GM03348 (cell line): ENCODE measurements at places on chromosomes 1 and 21.
A peak's percentile ranks its signal among the peaks of the same experiment; 100 is the strongest.

DNA sequence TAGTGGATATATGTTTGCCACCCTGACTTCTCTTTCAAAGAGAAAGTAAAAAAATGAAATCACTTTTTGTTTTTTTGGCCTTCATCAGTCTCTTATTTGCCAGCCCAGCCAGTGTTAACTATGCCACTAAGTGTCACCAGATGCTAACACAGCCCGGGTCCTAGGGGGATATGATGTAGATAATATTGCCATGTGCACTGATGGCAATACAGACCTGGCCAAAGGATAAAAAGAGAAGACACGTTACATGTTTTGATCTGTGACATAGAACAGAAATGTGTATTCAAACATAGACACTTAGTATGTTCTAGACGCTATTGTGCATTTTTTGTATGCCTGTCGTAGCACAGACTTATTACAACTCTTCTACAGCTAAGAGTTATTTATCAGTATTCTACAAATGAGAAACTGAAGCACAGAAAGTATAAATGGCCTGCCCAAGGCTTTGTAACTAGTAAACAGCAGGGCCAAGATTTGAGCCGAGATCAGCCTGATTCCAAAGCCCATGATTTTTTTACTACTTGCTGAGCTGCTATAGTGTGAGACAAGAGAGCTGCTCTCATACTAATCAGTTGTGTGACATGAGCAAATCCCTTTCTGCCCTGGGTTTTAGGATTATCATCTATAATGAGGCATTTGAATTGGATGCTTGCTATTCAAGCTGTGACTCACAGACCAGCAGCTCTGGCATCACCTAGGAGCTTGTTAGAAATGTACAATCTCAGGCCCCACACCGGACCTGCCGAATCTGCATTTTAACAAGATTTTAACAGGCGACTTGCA lies 6.3 kb downstream of the LRRC53 start:
- DNase-seq = no peak

DNA sequence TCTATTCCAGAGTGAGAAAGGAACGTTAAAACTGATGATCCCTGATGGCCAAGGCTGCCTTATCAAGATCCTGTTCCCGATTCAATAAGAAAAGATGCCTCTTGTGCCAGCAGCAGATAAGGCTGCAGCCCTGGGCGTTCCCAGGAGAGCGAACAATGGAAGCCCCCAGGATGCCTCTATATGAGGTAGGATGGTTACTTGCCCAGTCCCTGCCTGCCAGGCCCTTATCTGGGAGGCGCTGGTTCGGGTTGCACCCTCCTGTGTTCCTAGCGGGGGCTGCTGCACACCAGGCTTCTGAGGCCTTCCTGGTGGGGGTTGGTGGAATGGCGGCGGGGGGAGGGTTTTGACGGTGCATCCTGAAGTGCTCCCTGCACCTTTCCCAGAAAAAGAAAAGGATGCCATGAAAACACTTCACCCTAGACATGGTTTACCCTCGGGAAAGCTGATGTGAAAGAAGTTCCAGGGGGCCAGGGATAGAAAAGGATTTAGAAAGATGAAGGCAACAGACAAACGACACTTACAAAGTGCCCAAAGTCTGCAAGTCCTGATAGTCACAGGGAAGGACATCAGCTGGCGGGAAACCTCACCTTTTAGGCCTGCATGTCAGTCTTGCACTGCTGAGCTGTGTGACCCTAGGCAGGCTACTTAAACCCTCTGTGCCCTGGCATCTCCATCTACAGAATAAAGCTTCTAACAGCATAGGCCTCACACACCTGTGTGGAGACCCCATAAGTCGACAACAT lies 100.3 kb downstream of the KCNJ15 start:
- DNase-seq = no peak

GRCh38 chr21:27277110-27277509 lies 310.2 kb upstream of the ADAMTS5 start:
- DNase-seq = peak; percentile 24

DNA sequence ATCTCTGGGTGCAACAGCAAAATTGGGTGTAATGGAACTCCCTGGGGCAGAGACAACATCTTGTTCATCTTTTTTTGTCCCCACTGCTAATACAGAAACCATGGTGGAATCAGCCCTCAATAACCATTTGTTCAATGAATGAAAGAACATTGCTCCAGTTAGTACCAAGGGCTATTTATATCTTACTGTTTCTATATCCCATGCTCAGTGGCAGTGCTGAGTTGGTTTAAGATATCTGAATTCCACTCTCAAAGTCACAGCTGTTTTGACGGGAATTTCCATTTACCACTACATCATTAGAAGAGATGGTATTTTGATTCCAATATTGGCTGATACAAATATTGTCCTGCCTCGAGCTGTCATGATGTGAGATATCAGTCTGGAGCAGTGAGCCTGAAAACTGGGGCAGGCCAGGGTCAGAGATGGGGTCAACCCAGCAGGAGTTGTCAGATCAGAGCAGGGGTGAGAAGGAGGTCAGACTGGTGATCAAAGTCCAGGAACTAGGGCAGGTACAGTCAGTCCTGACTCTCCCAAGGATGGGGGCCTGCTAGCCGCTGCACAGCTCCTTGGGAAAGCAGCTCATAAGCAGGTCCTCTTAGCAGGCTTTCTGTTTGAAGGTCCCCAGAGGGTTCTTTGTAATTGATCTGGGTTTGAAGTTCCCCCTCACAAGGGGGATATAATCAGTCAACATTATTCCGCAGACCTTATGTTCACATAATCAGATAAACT lies 5.8 kb upstream of the PHC2 start:
- DNase-seq = no peak

GRCh38 chr1:203217139-203217655 lies 12.3 kb downstream of the CHIT1 start:
- DNase-seq = no peak

DNA sequence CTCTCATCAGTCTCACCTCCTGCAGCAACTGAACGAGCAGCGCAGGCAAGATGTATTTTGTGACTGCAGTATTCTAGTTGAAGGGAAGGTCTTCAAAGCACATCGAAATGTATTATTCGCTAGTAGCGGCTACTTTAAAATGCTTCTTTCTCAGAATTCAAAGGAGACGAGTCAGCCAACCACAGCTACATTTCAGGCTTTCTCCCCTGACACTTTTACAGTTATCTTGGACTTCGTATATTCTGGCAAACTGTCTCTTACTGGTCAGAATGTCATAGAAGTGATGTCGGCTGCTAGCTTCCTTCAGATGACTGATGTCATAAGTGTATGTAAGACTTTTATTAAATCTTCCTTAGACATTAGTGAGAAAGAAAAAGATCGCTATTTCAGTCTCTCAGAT lies 53.7 kb downstream of the ZBTB8A start:
- DNase-seq = no peak

DNA sequence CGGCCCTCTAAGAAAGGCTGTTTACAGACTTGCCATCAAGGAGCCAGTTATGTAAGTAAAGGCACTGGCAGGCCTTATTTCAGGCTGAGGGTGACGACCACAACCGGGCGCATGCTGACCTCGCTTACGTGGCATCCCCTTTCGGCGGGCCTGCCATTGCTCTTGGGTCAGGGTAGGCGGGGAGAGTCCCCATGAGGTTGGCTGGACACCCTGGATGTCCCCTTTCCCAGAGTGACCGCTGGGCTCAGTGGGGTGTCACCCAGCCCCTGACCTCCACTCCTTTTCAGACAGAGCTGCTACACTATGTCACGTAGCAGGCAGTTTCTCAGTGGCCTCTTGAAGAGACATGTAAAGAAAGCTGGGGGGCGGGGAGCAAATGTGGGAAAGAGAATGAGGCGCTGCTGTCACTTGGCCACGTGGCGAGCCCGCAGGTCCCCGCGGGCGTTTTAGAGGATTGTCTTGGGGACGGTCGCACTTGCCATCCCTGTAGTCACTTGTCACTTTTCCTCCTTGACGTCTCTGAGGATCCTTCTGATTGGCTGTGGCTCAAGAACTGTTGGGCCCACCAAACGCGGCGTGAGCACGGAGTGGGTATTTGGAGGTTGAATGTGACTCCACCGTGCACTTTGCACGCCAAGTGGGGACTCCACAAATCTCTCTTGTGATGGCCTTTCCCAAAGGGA lies 42.2 kb downstream of the SLC37A1 start:
- no peak for DNase-seq

DNA sequence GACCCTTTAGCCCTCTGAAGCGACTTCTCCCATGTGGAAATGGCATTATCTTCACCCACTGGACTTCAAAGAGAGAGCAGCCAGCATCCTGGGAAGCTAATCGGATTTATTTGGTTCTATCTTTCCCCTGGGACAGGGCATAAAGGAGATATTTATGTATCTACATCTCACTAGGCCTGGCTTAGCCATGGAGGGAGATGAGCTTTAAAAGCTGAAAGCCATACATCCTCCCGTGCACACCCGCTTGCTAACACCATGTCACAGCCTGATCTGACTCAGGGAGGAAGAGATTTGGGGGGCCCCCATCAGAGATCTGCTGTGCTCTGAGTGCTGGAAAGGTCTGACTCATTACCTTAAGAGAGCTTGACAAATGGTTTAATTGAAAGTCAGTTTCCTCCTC lies 155.9 kb downstream of the PLXNA2 start:
- no peak for DNase-seq

- no peak for DNase-seq
These were observed 78.5 kb downstream of the ITPKB start for GRCh38 chr1:226660410-226661182.

DNA sequence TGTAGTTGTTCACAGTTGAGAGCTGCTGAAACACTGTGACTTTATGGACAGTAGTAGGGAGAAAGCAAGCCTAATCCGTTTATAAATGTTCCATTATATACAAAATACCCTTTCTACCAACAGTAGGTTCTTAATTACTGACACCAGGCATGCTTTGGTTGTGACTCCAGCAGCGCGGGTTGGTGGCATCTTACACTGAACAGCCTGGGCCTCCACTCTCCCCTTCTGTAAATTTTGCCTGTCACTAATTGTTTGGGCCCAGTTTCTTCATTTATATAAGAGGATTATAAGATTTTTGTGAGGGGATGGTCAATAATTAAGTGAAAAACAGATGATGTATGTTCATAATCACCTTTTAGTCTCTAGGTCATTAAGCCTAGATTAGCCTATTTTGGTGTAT lies 58.2 kb downstream of the ITSN1 start:
- no peak for DNase-seq

GRCh38 chr1:28269529-28269928 lies 10.2 kb downstream of the SESN2 start:
- no peak for DNase-seq

GRCh38 chr1:184761969-184762485 lies 7.4 kb upstream of the EDEM3 start:
- DNase-seq = no peak

- DNase-seq = no peak
These were observed 30.1 kb downstream of the LRIG2 start for GRCh38 chr1:113103048-113103447.

DNA sequence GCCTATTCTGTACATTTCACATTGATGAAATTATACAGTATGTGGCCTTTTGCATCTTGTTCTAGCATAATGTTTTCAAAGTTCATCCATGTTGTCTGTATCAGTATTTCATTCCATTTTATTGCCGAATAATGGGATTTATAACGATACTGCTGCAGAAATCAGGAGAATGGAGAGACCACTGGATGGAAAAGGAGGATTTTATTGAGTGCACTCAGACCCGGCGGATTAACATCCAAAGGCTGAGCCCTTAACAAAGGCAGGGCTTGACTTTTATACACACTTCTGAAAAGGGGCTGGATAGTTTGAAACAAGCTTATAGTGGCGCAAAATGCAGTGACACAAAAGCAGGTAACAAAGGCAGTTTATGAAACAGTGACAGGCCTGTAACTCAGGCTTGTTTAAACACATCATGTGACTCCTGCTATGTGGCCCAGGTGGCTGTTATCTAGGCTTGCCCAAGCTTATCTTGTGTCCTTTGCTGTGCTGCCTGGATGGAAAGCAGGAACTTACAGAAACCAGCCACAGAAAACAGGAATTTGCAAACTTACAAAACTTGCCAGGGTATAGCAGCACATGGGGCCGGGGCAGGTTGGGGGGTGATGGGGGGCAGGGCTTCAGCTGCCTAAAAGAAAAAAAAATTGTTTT lies 32.8 kb upstream of the KCNJ15 start:
- DNase-seq = no peak

DNA sequence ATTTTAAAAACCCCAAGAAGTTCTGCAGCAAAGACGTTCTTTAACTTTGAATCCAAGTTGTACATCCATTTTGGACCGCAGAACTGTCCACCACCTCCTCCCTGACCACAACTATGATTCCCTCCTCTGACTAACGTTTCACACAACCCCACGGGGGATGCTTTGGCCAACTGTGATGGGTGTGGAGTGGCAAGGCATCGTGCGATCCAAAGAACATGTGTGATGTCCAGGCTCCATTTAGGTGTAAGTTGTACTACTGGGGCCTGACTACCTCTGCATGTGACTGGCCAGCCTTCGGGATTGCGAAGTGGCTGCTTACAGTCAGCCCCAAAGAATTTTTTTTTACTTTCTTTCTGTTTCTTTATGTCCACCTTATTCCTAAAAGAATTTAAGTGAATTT lies 6.7 kb downstream of the KCNJ15 start:
- DNase-seq = peak; percentile 24

- DNase-seq = no peak
These were observed 160.2 kb downstream of the ADSS2 start for GRCh38 chr1:244291236-244292201.

DNA sequence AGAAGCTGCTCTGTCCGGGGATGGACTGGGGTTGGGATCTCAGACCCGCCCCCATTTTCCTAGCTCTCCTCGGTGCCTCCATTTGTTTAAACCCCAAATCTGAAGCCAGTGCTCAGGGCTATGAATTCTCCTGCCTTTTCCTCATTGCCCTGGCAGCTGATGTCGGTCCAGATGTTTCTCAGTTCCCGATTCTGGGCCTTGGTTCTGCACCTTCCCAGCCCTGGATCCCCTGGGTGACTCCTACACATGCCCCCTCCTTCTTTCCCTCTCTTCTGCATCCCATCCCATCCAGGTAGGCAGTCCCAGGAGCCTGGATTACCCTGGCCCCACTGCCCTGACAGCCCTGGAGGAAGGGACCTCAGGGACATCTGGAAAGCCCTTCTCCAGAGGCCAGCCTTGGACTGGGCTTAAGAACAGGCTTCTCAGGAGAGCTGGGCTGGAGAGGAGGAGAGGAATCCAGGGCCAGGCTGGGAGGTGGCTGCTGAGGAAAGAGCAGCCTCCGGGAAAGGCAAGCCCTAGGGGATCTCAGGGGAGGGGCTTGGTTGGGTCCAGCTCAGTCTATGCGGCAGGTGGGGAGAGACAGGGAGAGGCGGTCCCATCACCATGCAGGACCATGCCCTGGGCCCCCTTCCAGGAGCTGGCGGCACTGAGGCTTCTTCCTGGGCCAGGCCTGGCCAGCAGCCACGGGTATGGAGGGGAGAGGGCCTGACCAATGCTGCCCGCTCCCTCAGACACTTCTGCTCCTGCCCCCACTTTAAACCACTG lies 6.8 kb upstream of the EPS8L3 start:
- no peak for DNase-seq

- DNase-seq = no peak
These were observed 2.6 kb upstream of the EEIG2 start for GRCh38 chr1:108557296-108557695.
